ENCODE measurements at places on chromosomes 7 and 10.

GRCh38 chr10:99631496-99631895 is 11.3 kb upstream of the SLC25A28 start:
- no peak for DNase-seq

DNA sequence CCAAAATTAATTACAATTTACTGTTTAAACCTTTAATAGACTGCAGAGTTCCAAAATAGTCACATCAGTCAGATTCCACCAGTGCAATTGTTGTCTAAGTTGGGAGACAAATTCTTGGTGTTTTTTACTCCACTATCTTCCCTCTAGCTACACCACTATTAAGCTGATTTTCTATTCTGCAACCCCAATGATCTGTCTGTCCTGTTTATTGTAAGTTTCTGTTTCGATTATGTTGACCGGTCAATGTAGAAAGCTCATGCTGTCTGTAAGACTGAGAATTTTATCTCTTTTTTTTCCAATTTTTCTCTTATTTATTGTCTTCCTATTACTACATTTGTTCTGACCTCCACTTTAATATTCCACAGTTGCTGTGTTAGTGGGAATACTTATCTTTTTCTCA is 557.5 kb downstream of the SH2D4B start:
- no peak for DNase-seq

DNA sequence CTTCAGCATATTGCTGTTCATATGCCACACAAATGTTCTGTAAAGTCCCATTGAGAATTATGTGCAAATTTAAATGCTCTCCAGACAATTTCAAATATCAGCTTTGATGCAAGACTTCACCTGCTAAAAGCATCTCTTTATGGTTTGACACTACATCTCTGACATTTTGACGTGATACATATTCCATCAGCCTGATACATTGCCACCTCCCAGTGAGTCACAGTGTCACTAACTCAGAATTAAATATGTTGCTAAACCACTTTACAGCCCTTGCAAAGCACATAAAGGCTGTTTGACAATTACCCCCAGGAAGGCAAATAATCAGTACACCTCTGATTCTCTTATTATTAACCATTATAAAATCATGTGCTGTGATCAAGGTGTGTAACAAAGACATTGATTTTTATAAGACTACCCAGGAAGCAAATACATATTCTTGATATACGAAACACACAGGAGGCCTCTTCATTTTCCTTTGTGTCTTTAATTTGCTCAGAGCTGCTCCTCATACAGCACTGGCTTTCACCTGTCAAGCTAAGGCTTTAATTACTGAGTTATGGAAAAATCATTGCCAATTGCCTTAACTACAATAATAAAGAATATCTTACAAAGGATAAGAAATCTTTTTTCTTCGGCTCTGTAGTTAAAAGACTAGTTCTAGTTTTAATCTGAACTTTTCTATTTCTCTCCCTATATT is 547.5 kb upstream of the C7orf33 start:
- DNase-seq: no peak

DNA sequence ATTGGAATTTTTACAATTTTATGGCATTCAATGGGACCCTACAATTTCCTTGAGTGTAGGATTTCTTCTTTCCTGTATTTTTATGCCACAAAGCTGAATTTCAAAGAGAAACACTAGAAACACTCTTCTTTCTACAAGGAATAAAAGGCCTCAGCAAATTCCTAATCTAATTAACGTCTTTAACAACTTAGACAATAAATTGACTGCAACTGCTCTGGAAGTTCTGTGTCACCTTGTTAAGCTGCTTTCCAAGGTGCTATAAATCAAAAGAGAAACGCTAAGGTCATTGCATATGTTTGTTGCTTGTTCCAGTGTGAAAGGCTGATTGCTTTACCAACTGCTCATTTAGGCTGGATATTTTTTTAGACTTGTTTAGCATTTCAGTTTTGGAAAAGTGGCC is 182.2 kb downstream of the POLR1F start:
- DNase-seq: no peak

DNA sequence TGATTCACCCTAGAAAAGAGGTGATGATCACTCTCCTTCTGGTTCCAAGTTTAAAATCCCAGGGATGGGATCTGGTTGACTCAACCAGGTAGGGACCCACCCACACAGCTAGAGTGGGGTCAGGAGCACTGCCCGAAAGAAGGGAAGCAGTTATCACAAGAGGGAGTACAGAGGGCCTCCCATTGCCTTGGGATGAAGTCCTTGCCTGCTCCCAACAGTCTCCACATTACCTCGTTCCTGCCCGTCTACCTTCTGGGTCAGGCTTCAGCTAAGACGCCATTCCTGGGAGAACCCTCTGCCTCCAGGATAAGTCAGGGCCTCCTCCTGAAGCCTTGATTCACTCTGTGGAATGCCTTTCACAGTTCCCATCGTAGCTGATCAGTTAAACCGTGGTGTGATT is 23.8 kb downstream of the ZMIZ2 start:
- DNase-seq: no peak

DNA sequence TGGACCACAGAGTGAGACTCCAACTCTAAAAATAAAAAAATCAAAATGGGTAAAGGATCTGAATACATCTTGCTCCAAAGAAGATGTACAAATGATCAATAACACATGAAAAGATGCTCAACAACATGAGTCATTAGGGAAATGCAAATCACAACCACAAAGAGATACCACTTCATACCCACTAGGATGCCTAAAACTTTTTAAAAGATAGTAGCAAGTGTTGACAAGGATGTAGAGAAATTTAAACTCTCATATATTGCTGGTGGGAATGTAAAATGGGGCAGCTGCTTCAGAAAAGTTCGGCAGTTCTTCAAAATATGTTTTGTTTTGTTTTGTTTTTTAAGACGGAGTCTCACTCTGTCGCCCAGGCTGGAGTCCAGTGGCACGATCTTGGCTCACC is 45.7 kb upstream of the GTF2IRD1 start:
- DNase-seq: no peak

- DNase-seq: peak; percentile 64
These were observed 140.9 kb downstream of the ADCYAP1R1 start for GRCh38 chr7:31192986-31193385.

DNA sequence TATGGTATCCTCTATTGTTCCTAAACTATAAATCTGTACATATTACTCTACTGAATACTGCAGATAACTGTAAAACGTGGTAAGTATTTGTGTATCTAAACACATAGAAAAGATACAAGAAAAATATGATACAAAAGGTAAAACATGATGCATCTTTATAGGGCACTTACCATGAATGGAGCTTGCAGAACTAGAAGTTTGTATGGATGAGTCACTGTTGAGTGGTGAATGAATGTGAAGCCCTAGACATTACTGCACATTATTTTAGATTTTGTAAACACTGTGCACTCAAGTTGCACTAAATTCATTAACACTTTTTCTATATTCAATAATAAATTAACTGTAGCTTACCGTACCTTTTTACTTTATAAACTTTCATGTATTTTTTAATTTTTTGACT is 357.5 kb downstream of the ZWINT start:
- DNase-seq: no peak

Data from NCI-H446 treated with DMSO at 0.1 percent for 48 hours (cell line).